ENCODE measurements at places on chromosomes 7 and 10.

DNA sequence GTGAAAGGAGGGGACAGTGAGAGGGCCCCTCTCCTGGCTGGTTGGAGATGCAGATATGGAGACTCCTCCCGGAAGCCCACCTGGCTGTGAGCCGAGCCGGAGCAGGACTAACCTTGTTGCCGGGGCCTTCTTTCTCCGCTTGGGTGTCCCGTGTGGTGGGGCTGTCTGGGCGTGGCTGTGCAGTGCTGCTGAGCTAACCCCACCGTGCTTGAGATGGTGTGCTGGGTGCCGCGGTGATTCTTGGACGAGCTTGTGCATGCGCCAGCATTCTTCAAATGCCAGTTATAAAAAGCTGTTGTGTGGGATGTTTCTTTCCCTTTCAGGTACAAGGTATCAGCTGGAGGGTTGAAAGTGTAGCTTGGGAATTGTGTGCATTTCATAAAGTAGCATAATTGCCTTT, 48.8 kb downstream of the DAGLB start:
- no peak for DNase-seq

DNA sequence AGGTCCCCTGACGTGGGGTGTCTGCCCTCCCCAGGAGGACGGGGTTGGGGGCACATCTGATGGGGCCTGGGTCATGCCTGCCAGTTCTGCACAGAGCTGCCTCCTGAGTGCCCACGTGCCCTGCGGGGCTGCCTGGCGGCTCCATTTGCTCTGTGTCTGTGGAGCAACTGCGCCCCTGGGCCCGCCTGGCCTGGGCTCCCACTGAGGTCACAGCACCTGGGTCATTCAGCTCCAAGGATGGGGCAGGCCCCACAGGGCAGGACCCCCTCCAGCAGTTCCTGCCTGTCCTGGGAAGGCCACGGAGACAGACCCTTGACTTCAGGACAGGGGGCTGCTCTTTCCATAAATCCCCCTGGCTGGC, 590.6 kb downstream of the PTPRN2 start:
- no peak for DNase-seq

DNA sequence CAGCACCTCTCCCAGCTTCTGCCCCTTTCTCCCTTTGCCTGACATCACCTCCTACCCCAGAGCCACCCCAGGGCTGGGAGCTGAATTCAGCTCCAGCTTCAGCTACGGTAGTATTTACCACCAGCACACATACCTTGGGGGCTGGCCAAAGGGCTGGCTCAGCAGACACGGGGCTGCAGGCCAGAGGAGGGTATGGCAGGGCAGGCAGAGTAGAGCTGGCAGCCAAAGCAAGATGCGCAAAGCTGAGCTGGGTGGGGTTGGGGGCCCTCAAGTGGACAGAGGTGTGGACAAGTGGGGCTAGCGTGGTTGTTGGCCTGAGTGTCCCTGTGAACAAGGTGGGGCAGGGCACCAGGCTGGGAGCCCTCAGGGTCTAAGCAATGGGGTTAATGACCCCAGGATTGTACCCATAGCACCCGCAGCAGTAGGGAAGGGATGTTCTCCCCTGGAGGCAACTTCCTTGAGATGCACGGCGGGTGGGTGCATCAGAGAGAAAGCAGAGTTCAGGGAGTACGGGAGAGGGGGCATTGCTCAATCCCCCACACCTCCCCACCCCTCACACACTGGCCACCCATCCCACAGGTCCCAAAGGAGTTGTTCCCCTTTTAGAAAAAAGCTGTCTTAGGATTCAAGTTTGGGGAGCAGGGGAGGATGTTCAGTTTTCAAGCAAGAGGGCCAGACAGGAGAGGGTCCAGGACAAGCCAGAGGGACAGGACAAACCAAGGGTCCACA, 8.0 kb downstream of the VSIR start:
- no peak for DNase-seq

DNA sequence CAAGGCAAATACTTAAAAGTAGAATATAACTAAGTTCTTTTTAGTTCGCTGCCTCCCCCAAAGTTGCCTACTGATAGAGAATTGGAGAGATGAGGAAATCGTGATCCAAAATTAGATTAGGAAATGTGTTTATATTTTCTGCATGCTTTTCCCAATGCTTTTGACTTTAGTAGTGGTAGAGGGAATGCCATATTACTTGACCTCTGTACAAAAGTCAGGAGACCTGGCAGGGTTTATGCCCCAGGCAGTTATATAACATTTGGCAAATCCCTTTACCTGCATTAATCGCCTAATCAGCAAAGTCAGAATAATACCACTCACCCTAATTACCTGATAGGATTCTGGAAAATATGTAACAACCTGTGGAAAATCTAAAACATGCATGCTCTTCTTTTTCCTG, 142.9 kb downstream of the ANKRD30A start:
- DNase-seq: no peak

- no peak for DNase-seq
Observed at GRCh38 chr10:24239289-24240040, 30.5 kb downstream of the KIAA1217 start.

DNA sequence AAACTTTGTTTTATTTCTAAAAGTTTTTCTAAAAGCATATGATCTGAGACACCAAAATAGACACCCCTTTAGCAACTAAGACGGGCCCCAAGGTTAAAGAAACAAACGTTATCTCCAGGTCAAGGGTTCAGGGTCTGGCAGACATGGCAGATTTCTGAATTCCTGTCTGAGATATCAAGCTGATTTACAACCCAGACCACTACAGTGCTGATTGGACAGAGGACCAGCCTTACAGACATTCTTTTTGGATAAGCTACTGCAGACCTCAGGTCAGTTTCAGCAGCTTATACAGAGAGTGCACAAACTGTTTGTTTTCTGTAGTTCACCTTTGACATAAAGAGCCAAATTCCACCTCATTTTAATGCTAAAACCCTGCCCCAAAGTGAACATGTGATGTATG, 34.8 kb downstream of the SVOPL start:
- DNase-seq: no peak

GRCh38 chr10:110150046-110150445, 57.4 kb upstream of the MXI1 start:
- DNase-seq: no peak

GRCh38 chr7:53094191-53094590, 58.8 kb downstream of the POM121L12 start:
- DNase-seq: no peak

GRCh38 chr7:106721816-106722785, 61.1 kb upstream of the CCDC71L start:
- no peak for DNase-seq
